Substantia nigra (tissue), 51 donors: ENCODE measurements at places on chromosomes 12 and 14.

DNA sequence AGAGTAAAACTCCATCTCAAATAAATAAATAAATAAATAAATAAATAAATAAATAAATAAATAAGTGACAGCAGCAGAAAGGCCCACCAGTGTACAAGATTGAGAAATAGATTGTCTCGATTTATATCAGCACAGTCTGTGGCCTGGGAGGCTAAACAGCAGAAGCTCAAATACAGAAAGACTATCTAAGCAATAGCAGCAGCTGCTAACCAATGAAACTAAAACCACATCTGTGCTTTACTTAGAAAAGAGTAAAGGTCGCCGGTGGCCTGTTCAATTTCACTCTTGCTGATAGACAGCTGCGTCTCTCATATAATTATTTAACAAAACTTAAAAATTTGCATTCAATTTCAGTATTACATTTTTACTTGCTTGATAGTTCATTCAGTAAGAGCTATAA lies 325.7 kb downstream of the CEP128 start:
- no peak for DNase-seq

- DNase-seq = no peak
Observed at GRCh38 chr12:57737467-57738460, 778 bp downstream of the AGAP2 start.

GRCh38 chr14:66070542-66071319 lies 415.4 kb upstream of the CCDC196 start:
- DNase-seq = no peak

DNA sequence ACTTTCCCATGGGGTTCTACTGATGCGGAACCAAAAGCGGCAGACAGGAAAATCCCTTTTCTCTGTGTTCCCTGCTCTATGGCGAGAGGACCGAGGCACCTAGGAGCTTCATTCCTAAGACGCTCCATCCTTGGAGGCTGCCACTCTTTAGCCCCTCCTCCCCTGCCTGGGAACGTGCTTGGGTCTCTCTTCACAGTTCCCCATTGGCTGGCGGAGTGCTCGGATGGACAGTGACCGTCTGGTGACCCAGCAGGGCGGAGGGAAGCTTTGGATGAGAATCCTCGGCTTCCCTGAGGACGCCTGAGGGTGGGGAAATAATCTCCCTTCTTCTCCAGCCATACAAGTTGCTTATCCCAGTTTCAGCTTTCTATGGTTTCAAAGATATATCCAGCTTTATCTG lies 37.3 kb downstream of the KCNA5 start:
- DNase-seq = no peak

DNA sequence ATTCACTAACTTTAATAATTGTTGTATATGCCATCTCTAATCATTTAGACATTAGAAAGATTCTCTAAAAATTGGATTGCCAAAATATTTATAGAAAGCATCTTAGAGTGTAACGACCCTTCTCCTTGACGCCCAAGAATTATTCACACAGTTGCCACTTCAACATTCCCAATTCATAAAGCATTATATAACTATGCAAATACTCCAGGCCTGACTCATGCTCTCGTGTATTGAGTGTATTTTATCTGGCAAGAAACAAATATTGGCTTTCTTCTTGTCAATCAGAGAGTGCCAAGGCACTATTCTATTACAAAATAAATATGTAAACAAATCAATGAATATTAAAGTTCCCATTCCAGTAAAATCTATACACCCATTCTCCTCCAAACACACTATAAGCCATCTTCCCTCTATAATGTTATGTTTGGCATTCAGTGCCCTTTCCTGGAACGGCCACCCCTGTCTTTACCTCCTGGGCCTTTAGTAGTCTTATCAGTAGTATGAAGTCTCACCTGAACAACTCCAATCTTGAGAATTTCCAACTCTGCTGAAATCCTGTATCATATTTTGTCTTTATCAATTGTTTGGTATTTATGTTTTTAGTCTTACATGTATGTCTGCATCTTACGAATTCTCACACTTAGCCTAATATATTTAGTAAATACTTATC lies 182.6 kb downstream of the PIK3C2G start:
- DNase-seq = no peak

GRCh38 chr12:67681105-67681778 lies 32.7 kb downstream of the DYRK2 start:
- DNase-seq = no peak

GRCh38 chr14:35401422-35402265 lies 2.9 kb downstream of the NFKBIA start:
- no peak for DNase-seq

- no peak for DNase-seq
Observed at GRCh38 chr12:61654698-61655097, 605.5 kb upstream of the USP15 start.

DNA sequence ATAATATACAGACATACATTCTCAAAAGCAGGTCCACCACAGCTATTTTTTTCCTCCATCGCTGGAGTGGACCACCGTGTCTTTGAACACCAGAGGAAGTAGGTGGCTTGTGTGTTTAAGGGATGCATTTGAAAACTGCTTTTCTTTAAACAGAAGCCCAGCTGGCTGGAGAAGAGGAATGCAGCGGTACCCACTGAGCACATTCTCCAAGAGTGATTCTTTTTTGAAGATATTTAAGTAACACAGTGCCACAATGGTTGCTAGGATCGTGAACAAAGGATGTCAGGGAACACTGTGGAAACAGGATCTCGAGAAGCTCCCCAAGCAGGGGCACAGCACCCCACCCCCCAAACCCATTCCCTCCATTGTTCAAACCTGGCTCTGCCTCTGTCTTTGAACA lies 286.6 kb upstream of the PWP1 start:
- no peak for DNase-seq

- DNase-seq = no peak
Observed at GRCh38 chr14:25111061-25111601, 61.2 kb upstream of the STXBP6 start.

DNA sequence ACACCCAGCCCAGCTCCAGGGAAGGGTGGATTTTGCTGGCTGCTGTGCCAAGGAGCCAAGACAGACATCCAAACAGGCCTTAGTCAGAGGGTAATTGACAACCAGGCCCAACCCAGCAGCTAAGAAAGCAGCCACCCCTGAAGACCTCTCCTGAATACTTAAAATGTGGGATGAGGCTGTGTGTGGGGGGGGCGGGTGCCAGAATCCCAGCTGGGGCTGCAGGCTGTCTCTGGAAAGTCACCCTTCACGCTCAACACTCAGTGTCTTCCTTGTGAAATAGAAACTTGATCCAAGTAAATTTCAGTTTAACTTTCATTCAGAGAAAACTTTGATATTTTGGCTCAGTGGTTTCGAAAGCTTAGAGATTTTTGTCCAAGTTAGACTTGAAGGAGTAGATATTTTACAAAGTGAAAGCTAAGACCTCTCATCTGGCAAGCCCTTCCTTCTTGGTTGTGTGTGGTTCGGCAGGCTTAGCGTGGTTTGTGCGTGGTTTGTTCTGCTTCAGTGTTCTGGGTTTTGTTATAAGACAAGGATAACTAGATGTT lies 5.1 kb downstream of the PAPLN start:
- peak; percentile 58 for DNase-seq

DNA sequence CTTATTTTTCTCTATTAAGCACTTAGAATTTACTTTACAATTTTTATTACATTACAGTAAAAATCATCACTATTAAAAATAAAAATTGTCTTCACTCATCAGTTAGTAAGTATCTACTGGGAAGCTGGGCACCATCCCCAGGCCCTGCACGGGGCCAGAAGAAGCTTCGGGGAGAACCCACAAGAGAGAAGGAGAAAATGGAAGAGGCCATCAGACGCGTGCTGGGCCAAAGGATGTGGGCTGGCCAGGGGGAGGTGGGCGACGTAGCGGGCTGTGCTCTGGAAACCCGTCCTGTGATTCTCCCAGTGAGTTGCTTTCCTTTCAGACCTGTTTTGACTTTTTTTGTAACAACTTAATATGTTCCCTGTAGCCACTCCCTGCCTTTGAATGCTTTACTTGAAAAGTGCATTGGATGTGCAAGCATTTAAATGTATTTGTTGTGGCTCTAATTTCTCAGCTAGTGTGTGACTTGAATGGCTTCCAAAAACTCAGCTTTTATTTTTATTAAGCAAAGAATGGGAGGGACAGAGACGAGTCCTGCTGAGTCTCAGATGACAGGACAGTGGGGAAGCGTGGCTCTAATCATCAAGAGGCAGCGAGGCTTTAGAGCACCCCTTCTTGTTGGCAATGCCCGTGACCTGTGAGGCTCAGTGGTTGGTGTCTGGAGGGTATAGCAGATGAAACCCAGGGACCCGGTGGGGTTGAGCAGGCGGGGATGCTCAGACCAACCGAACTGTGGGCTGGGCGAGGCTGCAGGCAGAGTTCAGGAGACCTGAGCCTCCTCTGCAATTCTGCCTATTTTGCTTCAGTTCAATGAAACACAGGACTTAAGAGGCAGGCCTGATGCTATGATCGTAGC lies 38.8 kb downstream of the SYNE3 start:
- DNase-seq = no peak

GRCh38 chr12:48441069-48441468 lies 31.3 kb upstream of the ANP32D start:
- no peak for DNase-seq

DNA sequence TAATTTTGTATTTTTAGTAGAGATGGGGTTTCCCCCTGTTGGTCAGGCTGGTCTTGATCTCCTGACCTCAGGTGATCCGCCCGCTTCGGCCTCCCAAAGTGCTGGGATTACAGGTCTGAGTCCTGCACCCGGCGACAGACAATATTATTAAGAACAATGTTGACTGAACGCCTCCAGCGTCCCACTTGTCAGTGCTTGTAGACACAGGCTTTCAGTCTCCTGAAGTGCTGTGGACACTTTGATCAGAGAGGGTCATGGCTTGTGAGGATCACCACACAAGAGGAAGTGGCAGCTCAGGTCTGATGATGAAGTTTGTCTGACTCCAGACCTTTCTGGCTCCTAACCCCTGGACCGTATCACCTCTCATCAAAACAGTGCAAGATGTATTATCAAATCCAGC lies 114.6 kb downstream of the CHST11 start:
- DNase-seq = no peak

GRCh38 chr14:44988694-44989093 lies 26.7 kb downstream of the TOGARAM1 start:
- no peak for DNase-seq

DNA sequence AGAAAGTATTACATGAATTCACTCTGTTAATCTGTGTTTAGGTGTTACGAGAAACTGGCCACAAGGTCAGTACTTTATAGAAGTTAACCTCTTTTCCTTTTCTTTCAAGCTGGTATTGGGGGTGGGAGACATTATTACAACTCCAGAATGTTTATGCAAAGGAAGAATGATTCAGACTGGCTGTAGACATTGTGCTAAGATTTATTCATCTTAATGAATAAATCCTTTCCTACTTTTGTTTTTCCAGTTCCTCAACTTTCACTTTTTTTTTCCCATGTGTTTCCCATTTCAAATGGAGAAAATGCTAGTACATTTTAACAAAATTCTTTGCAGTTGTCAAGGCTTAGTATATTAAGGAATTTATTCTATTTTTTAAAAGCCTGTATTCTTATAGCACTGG lies 1.3 kb downstream of the OTOGL start:
- DNase-seq = no peak

DNA sequence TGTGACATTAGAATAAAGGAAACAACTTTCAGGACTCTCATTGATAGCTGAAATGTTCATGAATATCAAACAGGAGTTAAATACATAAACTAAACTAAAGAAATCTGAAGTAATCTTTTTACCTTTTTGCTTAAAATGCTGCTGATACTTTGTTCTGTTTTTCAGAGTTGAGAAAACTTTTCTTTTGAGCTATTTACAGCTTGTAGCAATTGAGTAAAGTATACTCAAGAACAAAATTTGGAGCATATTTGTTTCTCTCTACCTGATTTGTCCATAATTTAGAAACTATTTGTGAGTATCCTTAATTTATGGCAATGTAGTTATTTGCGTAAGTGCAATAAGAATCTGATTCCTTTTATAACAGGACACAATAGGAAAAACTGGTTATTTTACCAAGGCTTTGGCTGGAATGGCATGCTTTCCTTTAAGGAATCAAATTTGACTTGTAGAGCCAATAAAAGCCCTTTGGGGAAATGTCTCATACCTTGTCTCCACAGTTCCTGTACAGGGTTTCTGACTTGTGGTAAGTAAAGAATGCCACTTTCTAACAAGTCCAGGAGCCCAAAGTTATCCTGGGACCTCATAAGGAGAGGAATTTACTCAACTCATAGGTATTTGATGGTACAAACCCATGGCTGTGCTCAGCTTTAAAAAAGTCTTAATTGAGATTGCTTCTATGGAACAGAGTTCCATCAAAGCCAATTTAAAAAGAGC lies 195.7 kb downstream of the TMEM117 start:
- DNase-seq = no peak

- no peak for DNase-seq
Observed at GRCh38 chr12:17511369-17511768, 578.6 kb downstream of the RERGL start.

GRCh38 chr14:99839696-99840095 lies 46.5 kb downstream of the EML1 start:
- DNase-seq = no peak

GRCh38 chr12:2494486-2495192 lies 300.1 kb upstream of the FKBP4 start:
- no peak for DNase-seq

- DNase-seq = peak; percentile 99
Observed at GRCh38 chr12:120686690-120687577, at the start of gene MLEC. MLEC (plus strand) TSS chr12:120687149; CDS start chr12:120687297, 148 bp downstream.

DNA sequence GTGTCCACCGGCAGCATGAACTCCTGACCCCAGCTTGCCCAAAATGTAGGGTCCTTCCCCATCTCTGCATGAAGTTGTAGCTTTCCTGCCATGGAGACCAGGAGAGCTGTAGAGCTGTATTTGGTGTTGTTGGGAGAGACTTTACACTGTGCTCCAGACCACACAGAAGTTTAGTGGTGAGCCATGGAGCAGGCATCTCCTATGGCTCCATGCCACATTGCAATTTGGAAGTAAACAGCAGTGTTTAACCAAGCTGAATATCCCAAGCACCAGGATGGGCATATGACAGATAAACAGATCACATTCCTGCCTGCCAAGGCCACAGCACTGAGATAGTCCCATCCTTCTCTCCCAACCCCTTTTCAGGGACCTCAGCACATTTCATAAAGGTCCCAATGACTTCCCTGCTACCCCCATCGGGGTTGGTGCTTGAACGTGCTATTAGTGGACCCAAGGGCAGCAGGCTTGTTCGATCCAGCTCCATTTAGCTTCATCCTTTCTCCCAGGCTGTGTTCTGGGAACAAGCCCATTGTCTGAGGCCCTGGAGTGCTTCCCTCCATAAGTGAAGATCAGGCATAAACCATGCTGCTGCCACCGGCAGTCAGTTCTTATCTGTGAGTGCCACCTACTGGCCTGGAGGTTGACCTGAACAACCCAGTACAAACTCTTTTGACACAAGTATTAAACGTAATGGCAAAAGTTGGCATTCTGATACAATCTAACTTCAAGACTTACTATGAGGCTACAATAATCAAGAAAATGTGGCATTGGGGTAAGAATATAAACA lies 172.3 kb upstream of the ATXN7L3B start:
- no peak for DNase-seq

GRCh38 chr12:59839514-59839913 lies 243.7 kb downstream of the SLC16A7 start:
- no peak for DNase-seq

- no peak for DNase-seq
Observed at GRCh38 chr12:30796313-30796780, 41.6 kb upstream of the CAPRIN2 start.
